ENCODE measurements at places on chromosomes 5 and 9. TPM values are rescaled to one million over a fixed set of nuclear protein-coding genes. Genes with fewer than 3 reads are reported as not detected.

The TTLL11 gene
- total RNA-seq: 4.2 TPM

GRCh38 chr5:59519338-59519737 lies 374.2 kb downstream of the PDE4D start:
- no peaks in the 10 kb centered on the region for H3K4me1 ChIP-seq
- DNase-seq: no peak
- no peaks in the 10 kb centered on the region for H3K27me3 ChIP-seq
- no peak overlapping the region for H3K27ac ChIP-seq
- H3K4me3 ChIP-seq: no peak overlapping the region
- H3K36me3 ChIP-seq: no peaks in the 10 kb centered on the region

The HAVCR2 gene
- total RNA-seq: 2.7 TPM

The PDZD2 gene
- 3.0 TPM for total RNA-seq

The TLE1 gene
- 2.2 TPM for total RNA-seq

DNA sequence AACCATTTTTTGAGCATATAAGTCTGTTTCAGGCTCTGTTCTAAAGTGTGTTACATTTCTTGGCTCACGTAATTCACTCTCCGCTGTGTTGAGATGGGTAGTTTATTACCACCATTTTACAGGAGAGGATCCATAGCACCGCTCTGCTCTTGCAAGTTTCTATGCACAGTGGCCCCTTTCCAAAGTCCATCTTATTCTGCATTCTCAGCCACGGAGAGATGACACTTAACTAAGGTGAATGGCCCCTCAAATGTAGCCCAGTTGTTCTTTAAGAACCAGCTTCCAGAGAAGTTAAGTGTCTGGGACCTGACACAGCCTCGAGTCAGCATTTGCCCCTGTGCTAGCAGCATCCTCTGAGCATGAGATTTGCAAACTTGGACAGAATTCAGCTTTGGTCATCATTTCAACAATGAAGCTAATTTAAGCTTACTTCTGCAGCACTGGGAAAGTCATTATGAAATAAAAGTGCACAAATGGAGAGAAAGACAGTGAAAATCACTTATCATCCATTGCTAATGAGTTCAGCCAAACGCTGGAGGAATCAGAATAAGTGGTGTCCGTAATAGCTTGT lies 61.9 kb downstream of the FAM78A start:
- no peak for DNase-seq
- no peaks in the 10 kb centered on the region for H3K27me3 ChIP-seq

The HSD17B3 gene
- total RNA-seq: 1.2 TPM

DNA sequence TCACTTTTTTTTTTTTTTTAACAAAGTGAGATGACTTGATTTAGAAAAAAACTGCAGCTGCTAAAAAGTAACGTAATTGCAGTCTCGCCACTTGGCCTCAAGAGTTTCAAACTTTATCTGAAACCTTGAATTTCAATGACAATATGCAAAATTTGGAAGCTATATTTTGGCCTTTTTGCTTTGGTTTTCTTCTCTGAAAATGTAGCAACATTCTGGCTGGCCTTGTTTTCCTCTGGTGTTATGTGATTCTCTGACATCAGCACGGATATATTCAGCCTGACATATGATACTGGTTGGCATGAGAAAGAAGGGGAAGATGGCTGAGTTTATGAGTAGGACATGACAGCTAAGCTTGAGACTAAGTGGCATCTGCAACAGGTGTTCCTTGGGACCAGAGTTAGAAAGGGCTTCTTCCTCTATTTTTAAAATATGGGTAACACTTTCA lies 136.5 kb downstream of the MEF2C start:
- H3K36me3 ChIP-seq: no peaks in the 10 kb centered on the region
- DNase-seq: no peak
- H3K27ac ChIP-seq: no peak overlapping the region
- H3K4me1 ChIP-seq: peaks cover 3% of the 10 kb centered on the region

The HAVCR1 gene
- 1.4 TPM for total RNA-seq

The FOXD4L6 gene
- not detected for total RNA-seq

DNA sequence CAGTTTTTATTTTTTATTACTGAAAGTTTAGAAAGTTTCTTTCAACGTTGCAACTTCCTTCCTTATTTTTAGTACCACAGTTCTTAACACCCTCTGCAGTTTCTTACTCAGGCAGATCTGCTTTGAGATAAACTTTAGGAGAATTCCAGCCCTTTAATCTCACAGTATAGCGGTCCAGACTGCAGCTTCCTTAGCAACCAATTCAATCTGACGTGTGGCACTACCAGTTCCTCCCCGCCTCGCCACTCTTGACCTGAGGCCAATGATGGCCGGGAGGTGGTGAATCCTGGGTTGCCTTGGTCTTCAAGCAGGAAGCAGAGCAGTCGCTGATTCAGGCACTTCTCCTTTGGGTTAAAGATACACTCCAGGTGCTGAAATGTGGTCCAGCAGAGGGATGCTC lies 334.3 kb upstream of the TRPC7 start:
- H3K27ac ChIP-seq: no peak overlapping the region
- H3K27me3 ChIP-seq: peaks cover 7% of the 10 kb centered on the region
- H3K4me1 ChIP-seq: no peaks in the 10 kb centered on the region
- no peak for DNase-seq
- no peak overlapping the region for H3K4me3 ChIP-seq

- no peak overlapping the region for H3K27ac ChIP-seq
- H3K36me3 ChIP-seq: no peaks in the 10 kb centered on the region
- peak overlapping the region; percentile 10 for H3K4me3 ChIP-seq
- H3K27me3 ChIP-seq: no peaks in the 10 kb centered on the region
- DNase-seq: no peak
Measured at GRCh38 chr5:43523662-43524072, 8.7 kb upstream of the C5orf34 start.

DNA sequence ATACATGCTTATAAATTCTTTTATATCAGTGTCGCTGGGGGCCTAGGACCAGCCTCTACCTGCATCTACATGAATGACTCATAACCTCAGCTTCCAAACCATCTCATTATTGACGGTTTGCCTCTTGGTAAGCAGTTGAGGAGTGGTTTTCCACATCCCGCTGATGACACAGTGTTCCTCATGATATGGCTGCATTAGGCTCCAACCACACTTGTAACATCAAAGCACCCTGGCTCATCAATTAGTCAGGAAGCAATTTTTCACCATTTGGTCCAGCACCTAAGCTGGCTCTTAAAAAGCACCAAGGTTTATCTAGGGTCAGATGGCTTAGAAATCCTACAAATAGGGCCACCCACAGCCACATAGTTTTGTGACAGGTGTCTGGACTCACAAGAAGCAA lies 402.4 kb downstream of the ARHGEF28 start:
- no peak overlapping the region for H3K27ac ChIP-seq
- H3K4me1 ChIP-seq: no peaks in the 10 kb centered on the region
- DNase-seq: no peak
- H3K4me3 ChIP-seq: no peak overlapping the region

GRCh38 chr5:137273511-137273910 lies 225.6 kb downstream of the SPOCK1 start:
- peaks cover 10% of the 10 kb centered on the region for H3K27me3 ChIP-seq
- no peak overlapping the region for H3K27ac ChIP-seq
- H3K4me3 ChIP-seq: no peak overlapping the region
- DNase-seq: no peak

GRCh38 chr9:134972140-134972539 lies 54.4 kb upstream of the FCN1 start:
- no peaks in the 10 kb centered on the region for H3K36me3 ChIP-seq
- H3K27ac ChIP-seq: no peak overlapping the region
- peak; percentile 2 for DNase-seq
- H3K4me3 ChIP-seq: no peak overlapping the region

DNA sequence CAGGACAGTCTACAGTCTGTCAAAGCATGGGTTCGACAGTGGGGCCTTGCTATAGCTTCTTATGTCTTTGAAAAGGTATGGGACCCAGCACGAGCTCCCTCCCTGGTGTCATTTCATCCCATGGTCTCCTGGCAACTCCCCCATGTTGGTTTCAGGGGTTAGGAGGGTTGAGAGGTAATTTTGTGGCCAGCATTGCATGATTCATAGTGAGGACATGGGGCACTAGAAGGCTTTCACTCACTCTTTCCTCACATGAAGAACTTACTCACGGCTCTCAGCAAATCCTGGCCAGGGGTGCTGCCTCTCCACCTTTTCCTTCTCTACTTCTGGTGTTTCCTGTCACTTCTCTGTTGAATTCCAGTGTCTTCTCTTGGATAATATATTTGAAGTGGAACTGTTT lies 134.7 kb upstream of the TNPO1 start:
- H3K36me3 ChIP-seq: no peaks in the 10 kb centered on the region
- no peak for DNase-seq
- H3K27ac ChIP-seq: no peak overlapping the region
- peaks cover 32% of the 10 kb centered on the region for H3K27me3 ChIP-seq
- H3K4me3 ChIP-seq: no peak overlapping the region

GRCh38 chr9:121498487-121499176 lies 1.0 kb downstream of the GGTA1 start:
- no peak overlapping the region for H3K27ac ChIP-seq
- DNase-seq: no peak
- peaks cover 22% of the 10 kb centered on the region for H3K4me1 ChIP-seq
- H3K4me3 ChIP-seq: peak overlapping the region; percentile 82

The EIF4E1B gene
- total RNA-seq: not detected

GRCh38 chr9:104960662-104961061 lies 32.7 kb upstream of the ABCA1 start:
- no peak overlapping the region for H3K27ac ChIP-seq
- no peak overlapping the region for H3K4me3 ChIP-seq
- no peaks in the 10 kb centered on the region for H3K36me3 ChIP-seq
- peaks cover 16% of the 10 kb centered on the region for H3K4me1 ChIP-seq
- DNase-seq: no peak

DNA sequence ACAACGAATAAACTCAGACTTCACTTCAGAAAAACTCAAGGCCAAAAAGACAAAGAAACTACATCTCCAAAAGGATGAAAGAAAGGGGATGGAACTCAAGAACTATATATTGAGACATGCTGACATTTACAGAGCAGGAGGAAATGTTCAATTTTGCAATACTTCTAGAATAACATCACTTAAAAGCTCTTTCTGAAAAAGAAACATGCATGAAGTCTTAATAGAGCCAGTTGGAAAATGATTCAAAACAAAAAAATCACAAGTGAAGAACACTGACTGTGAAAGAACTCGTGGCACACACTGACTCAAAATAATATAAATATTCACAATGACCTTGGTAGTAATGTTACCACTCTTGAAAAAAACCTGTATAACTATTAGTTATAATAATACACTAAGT lies 267.8 kb upstream of the NREP start:
- no peaks in the 10 kb centered on the region for H3K36me3 ChIP-seq
- H3K4me3 ChIP-seq: no peak overlapping the region
- no peaks in the 10 kb centered on the region for H3K27me3 ChIP-seq
- H3K27ac ChIP-seq: no peak overlapping the region

The CYSRT1 gene
- not detected for total RNA-seq

The PHF2 gene
- total RNA-seq: 24.8 TPM

- peaks cover 2% of the 10 kb centered on the region for H3K4me1 ChIP-seq
- no peaks in the 10 kb centered on the region for H3K36me3 ChIP-seq
- no peak overlapping the region for H3K27ac ChIP-seq
- no peak overlapping the region for H3K4me3 ChIP-seq
- peaks cover 35% of the 10 kb centered on the region for H3K27me3 ChIP-seq
- DNase-seq: no peak
Measured at GRCh38 chr9:107170801-107171200, 112.3 kb upstream of the RAD23B start.

DNA sequence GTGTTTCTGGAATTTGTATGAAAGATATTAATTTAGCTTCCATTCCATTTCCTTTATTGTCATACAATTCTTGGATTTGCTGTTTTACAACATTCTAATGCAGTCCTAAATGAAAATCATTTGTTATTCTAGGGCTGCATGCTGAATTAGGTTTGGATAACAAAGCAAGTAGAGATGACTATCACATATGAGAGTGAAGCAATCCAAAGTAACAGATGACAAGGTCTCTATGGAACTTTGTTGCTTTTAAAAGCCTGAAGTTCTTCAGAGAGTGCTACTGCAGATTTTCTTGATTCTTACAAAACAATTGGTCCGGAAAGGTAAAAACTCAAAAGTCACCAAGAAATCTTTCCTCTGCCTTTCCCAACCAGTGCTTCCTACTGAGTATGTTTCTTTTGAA lies 56.9 kb upstream of the VCAN start:
- no peaks in the 10 kb centered on the region for H3K4me1 ChIP-seq
- H3K27ac ChIP-seq: no peak overlapping the region
- H3K36me3 ChIP-seq: no peaks in the 10 kb centered on the region

DNA sequence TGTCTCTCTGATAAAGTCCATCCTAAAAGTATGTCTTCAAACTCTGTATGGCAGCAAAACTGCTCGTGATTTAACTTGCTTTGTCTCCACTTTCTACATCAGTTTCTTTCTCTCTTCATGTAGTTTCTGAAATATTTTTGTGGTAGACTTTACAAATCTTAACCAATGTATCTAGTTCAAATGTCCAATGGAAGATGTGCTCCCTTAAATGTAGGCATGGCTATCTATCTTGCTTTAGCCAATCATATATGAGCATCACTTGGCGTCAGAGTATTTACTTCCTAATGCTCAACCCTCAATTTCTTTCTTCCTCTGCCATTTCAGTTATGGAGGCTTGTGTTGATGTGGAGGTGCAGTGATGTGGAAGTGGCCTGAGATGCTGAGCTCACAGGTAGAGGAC lies 206.1 kb upstream of the ZNF608 start:
- H3K27ac ChIP-seq: no peak overlapping the region
- no peaks in the 10 kb centered on the region for H3K27me3 ChIP-seq
- no peaks in the 10 kb centered on the region for H3K4me1 ChIP-seq
- H3K36me3 ChIP-seq: no peaks in the 10 kb centered on the region
- no peak for DNase-seq

The LCN6 gene
- not detected for total RNA-seq

- H3K27ac ChIP-seq: no peak overlapping the region
- no peaks in the 10 kb centered on the region for H3K36me3 ChIP-seq
- no peaks in the 10 kb centered on the region for H3K27me3 ChIP-seq
- H3K4me3 ChIP-seq: no peak overlapping the region
- H3K4me1 ChIP-seq: peaks cover 16% of the 10 kb centered on the region
- no peak for DNase-seq
Measured at GRCh38 chr5:32507738-32508434, 63.3 kb upstream of the ZFR start.

DNA sequence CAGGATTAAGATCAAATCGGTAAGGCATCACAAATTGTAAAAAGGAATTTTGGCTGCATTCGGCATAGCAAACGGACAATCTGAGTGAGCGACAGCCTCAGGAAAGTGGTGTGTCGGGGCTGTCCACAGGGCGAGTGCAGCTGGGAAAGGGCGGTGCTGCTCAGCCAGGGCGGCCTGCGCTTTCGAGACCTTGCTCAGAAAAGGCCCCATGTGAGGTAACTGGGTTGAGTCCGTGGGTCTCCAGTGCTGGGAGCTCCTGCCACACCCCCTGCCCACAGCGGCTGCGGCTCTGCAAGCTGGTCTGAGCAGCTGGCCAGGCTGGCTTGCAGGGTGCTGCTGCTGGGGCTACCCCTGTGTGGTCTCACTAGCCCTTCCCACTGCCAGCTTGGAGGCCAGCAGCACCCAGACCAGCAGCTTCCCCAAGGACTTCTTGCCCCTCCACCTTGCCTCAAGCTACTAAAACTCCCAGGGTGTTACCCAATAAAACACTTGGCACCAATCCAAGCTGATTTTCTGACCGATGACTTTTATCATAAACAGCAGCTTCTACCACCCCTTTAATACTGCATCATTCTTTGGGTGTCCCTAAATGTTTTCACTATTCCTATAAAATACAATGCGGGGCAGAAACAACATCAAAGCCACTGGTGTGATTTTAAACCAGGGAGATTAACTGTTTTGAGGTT lies 6.2 kb downstream of the SURF2 start:
- peak overlapping the region; percentile 83 for H3K27ac ChIP-seq
- H3K27me3 ChIP-seq: no peaks in the 10 kb centered on the region
- DNase-seq: no peak
- H3K4me1 ChIP-seq: peaks cover 25% of the 10 kb centered on the region

GRCh38 chr5:179553875-179554274 lies 3.5 kb downstream of the RUFY1 start:
- peaks cover 30% of the 10 kb centered on the region for H3K4me1 ChIP-seq
- H3K36me3 ChIP-seq: no peaks in the 10 kb centered on the region
- H3K4me3 ChIP-seq: no peak overlapping the region
- peak overlapping the region; percentile 51 for H3K27ac ChIP-seq

All from T-helper 17 cell (primary cell).